ENCODE measurements at places on chromosomes 3 and 15. TPM values are rescaled to one million over a fixed set of nuclear protein-coding genes. Genes with fewer than 3 reads are reported as not detected.

DNA sequence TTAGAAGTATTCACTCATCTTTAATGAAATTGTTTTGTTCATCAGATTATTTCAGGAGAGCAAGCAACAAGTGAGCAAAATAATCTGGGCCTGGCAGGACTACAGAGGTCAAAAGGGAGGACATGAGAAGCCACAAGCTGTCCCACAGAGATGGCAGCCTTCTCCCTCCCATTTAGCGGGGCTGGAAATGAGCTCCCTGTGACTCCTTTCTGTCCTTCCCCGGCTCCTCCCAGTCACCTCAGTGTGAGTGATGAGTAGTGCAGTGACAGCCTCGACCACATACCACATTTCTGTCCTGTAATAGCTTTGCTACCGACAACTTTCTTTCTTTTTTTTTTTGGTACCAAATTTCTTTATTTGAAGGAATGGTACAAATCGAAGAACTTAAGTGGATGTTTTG is 38.0 kb downstream of the RAB7A start:
- H3K4me3 ChIP-seq = no peak overlapping the region
- peaks cover 14% of the 10 kb centered on the region for H3K4me1 ChIP-seq
- H3K27me3 ChIP-seq = no peaks in the 10 kb centered on the region
- H3K27ac ChIP-seq = no peak overlapping the region
- DNase-seq = no peak
- no peaks in the 10 kb centered on the region for H3K36me3 ChIP-seq

DNA sequence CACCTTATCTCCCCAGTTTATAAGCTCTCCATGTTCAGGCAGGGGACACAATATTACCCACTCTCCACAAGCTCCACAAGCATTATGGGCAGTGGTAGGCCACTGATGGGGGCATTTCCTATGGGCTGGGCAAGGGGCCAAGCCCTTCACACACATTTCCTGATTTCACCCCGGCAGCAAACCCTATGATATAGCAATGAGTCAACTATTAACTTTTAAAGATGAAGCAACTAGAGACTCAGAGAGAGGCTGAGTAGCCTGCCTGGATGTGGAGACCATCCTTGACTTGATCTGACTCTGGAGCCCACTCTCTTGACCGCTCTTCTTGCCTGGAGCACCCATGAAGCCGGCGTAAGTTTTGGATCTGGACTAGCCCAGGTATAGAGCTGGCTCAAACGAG is 27.4 kb downstream of the FOXL2NB start:
- no peak overlapping the region for H3K27ac ChIP-seq
- H3K4me3 ChIP-seq = no peak overlapping the region
- H3K4me1 ChIP-seq = no peaks in the 10 kb centered on the region
- H3K27me3 ChIP-seq = no peaks in the 10 kb centered on the region

DNA sequence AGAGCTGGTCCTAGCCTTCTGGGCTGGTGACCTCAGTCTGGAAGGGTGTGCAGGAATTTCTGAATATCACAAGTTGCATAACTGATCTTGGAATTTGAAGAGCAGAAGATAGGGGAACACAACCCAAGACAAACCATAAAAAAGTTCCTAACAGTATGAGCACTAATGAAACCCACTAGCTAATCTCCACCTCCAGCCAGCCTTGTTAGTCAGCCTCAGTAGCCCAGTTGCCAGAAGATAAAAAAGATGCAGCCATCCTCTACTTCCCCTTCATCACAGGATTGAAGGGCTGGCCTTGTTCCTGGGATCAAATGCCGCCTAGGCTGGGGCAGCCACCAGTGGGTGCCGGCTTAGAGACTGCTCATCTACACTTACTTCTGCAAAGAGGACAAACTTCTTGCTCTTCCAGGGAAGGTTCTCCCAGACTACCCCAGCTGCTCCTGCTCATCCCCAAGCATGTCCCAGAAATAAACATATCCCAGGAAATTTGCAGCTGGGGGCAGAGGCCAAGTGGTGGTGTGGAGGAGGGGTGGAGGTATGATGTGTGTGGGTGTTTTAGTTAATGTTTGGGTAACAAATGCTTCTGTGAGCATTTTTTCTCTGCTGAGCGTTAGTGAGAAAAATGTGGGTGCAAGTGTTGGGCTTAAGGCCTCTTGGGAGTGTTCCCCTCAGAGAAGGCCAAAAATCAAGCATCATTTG is 9.2 kb upstream of the ITGA11 start:
- H3K4me3 ChIP-seq = no peak overlapping the region
- H3K4me1 ChIP-seq = no peaks in the 10 kb centered on the region
- no peak for DNase-seq
- no peaks in the 10 kb centered on the region for H3K36me3 ChIP-seq
- H3K27me3 ChIP-seq = no peaks in the 10 kb centered on the region

The CYP8B1 gene
- not detected for total RNA-seq

The NTRK3 gene
- not detected for total RNA-seq

DNA sequence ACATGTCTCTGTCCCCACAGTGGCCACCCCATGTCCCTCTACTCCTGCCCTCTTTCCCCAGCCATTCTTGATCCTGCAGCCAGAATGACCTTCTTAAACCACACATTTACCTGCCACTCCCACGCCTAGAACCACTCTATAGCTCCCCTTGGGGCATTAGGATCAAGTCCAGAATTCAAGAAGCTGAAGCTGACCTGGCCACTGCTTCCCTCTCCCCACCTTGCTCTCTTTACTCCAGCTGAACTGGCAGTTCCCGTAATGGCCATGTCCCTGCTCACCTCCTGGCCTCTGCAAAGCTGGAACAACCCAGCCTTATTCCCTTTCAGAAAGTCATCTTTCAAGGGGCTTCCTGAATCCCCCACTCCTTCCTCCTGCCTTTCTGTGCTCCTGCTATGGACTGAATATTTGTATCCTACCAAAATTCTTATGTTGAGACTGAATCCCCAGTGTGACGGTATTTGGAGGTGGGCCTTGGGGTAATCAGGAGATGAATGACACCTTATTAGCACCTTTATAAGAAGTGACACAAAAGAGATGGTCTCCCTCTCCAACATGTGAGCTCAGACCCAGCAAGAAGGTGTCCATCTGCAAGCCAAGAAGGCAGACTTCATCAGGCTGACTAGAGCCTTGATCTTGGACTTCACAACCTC is 3.8 kb downstream of the CSRNP1 start:
- H3K27me3 ChIP-seq = no peaks in the 10 kb centered on the region
- no peak overlapping the region for H3K4me3 ChIP-seq
- H3K27ac ChIP-seq = peak overlapping the region; percentile 96

DNA sequence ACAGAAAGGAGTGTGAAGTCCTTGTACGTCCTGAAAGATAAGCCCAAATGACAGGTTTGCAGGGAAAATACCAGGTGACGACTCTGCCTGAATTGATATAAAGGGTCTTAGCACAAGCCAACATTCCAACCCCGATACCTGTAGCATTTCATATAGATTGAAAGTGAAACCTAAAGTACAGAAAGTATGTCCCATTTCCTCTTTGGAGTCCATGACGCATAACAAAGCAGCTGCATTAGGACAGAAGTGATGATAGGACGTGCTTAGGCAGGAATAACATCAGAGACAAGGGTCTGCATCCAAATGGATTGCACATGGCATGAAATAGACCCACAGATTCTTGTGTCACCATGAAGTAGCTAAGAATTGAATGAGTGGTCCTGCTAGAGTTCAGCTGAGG is 187.0 kb upstream of the ROBO1 start:
- no peak overlapping the region for H3K27ac ChIP-seq
- H3K27me3 ChIP-seq = no peaks in the 10 kb centered on the region
- H3K4me1 ChIP-seq = no peaks in the 10 kb centered on the region
- H3K4me3 ChIP-seq = no peak overlapping the region

DNA sequence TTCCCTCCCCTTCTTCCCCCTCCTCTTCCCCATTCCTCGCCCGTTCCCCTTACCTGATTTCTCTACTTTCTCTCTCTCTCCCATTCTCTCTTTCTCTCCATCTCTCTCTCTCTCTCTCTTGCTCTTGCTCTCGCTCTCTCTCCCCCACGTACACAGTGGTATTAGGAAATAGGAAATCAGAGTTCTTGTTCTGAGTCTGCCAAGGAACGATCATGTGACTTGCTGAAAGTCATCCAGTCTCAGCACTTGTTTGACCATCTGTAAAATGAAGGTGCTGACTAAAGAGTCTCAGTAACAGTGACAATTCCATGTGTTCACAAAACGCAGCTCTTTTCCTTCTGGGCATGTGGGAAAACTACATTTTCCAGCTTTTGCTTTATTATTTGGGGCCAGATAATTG is 445.0 kb upstream of the TGFBR2 start:
- H3K27ac ChIP-seq = no peak overlapping the region
- H3K36me3 ChIP-seq = no peaks in the 10 kb centered on the region
- H3K4me1 ChIP-seq = peaks cover 12% of the 10 kb centered on the region
- H3K4me3 ChIP-seq = no peak overlapping the region
- H3K27me3 ChIP-seq = no peaks in the 10 kb centered on the region

DNA sequence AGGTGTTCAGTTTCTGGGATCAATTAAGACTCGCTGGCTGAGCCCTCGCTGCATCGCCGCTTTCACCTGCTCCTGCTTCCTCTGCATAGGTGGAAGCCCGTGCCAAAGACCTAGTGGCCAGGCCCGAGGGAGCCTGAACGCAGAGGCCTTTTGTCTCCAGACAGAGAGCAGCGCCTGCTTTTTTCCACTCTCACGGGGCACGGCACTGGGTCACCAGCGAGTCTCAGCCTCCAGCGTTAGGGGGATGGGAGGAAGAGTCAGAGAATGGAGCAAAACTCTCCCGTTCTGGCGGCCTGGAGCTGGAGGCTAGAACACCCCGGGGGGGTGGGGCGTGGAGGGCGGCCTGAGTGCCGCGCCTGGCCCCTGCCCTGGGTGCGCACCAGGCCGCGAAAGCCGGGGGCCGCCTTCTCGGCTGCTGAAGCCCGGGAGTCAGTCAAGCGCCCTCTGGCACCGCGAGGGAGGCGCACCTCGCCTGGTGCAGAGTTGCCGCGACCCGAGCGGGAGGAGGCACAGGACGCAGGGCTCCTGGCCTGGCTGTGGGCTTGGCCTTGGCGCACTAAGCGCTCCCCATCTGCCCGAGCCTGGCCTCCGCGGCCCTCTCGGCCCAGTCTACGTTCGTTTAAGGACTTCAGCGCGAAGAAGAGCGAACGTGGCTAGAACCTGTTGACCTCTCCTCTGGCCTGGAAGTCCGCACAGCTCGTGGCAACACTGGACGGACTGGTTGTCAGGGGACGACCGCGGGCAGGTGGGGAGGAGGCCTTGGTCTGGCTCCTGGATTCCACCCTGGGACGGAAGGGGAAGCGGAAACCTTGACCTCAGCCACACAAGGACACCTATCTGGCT is 21.5 kb downstream of the NR2F2 start:
- no peaks in the 10 kb centered on the region for H3K27me3 ChIP-seq
- no peaks in the 10 kb centered on the region for H3K4me1 ChIP-seq
- no peak overlapping the region for H3K27ac ChIP-seq
- DNase-seq = no peak
- H3K36me3 ChIP-seq = no peaks in the 10 kb centered on the region

GRCh38 chr3:30587904-30588303 is 18.5 kb upstream of the TGFBR2 start:
- no peak for DNase-seq
- H3K27ac ChIP-seq = no peak overlapping the region
- H3K36me3 ChIP-seq = no peaks in the 10 kb centered on the region
- H3K4me1 ChIP-seq = peaks cover 29% of the 10 kb centered on the region

GRCh38 chr3:195119461-195120266 is 151.3 kb downstream of the XXYLT1 start:
- peak overlapping the region; percentile 94 for H3K27ac ChIP-seq
- DNase-seq = peak; percentile 80
- no peaks in the 10 kb centered on the region for H3K36me3 ChIP-seq
- no peak overlapping the region for H3K4me3 ChIP-seq

The LSAMP gene
- total RNA-seq = not detected

- no peaks in the 10 kb centered on the region for H3K27me3 ChIP-seq
- H3K4me1 ChIP-seq = no peaks in the 10 kb centered on the region
- H3K4me3 ChIP-seq = no peak overlapping the region
- H3K36me3 ChIP-seq = no peaks in the 10 kb centered on the region
- DNase-seq = no peak
Observed at GRCh38 chr15:21268436-21268940, 171.8 kb downstream of the POTEB3 start.

The NANOGP8 gene
- not detected for total RNA-seq

The ZNF148 gene
- 33.3 TPM for total RNA-seq

DNA sequence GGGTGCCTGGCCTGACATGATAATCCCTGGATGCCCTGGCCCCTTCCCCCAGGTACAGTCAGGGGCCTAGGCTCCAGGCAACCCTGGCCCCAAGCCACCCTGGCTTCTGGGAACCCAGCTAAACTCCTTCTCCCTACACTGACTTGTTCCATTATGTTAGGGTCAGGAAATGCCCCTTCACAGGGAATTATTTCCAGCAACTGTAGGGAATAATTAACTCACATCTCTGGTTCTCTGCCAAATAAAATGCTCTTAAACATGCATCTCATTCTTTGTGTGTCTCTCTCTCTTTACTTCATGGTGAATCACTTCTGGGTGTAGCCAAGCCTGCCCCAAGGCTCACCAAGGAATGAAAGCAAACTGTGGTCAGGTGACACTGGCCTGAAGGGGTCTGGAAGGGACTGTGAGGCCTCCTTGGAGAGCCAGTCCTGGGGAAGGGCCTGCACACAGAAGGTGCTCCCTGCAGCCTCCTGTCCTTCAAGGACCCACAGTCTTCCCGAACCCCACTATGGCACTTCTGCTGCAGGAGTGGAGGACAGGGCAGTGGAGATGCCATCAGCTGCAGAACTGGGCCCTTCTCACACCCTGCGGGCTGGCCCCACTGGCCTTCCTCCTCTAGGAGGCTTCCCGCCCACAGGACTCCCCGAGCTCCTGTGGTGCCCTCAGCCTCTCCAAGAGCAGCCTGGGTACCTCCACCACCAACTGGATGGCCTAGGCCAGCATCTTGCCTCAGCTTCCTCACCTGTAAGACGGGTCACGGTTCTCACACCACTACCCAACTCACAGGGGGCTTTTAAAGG is 17.6 kb downstream of the TKT start:
- H3K36me3 ChIP-seq = peaks cover 5% of the 10 kb centered on the region
- H3K4me1 ChIP-seq = peaks cover 18% of the 10 kb centered on the region
- H3K27me3 ChIP-seq = no peaks in the 10 kb centered on the region

DNA sequence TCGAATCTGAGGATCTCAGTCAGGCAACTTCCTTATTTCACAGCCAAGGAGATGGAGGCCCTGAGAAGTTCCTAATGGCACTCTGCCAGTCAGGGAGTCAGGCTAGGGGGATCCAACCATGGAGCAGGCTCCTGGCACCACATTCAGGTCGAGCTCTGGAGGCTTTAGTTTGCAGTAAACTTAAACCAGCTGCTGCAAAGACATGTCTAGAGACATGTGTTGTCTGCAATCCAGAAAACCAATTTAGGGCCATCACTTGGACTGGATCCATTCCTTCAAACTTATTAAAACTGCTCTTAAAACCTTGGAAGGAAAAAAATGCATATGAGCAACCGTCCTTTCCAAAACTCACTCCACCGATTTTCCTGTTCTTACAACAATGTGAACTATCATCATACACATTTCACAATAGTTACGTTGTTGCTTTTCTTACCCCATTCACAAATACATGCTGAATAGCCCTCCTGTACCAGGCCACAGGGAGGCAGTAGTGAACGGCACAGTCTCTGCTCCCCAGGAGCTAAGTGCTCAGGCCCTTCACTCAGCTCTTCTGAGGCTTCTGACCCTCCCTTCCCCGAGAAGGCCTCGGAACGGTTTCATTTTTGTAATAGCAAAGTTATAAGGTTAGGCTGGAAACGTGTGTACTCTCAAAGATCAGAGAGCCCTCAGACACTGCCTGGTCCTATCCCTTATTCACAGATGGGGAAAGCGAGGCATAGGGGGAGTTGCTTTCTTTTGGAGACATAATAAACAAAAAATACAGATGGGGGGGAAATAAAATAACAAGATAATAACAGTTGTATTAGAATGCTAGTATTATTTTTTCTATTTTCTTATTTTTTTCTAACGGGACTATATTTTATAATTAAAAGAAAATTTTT is 20.1 kb downstream of the RFT1 start:
- no peaks in the 10 kb centered on the region for H3K27me3 ChIP-seq
- no peaks in the 10 kb centered on the region for H3K4me1 ChIP-seq
- H3K36me3 ChIP-seq = no peaks in the 10 kb centered on the region
- H3K27ac ChIP-seq = no peak overlapping the region

The MCF2L2 gene
- 4.6 TPM for total RNA-seq

The XYLB gene
- total RNA-seq = 20.1 TPM
